ENCODE measurements at places on chromosomes 2 and 18. TPM values are rescaled to one million over a fixed set of nuclear protein-coding genes. Genes with fewer than 3 reads are reported as not detected.
A peak's percentile ranks its signal among the peaks of the same experiment; 100 is the strongest.

Gene FNDC4
- total RNA-seq = 23.3 TPM

Gene PLEKHM3
- 4.9 TPM for total RNA-seq

Gene EPB41L3
- 39.3 TPM for total RNA-seq

Gene HOXD11
- not detected for total RNA-seq

Gene CYP26B1
- 2.4 TPM for total RNA-seq

Gene PRSS56
- not detected for total RNA-seq

Gene RTP5
- 0.43 TPM for total RNA-seq

Gene NAT8
- total RNA-seq = not detected

Gene CHRND
- not detected for total RNA-seq

Gene ANKZF1
- total RNA-seq = 138 TPM

Gene NYAP2
- 0.18 TPM for total RNA-seq

Gene HTR2B
- total RNA-seq = 8.1 TPM

DNA sequence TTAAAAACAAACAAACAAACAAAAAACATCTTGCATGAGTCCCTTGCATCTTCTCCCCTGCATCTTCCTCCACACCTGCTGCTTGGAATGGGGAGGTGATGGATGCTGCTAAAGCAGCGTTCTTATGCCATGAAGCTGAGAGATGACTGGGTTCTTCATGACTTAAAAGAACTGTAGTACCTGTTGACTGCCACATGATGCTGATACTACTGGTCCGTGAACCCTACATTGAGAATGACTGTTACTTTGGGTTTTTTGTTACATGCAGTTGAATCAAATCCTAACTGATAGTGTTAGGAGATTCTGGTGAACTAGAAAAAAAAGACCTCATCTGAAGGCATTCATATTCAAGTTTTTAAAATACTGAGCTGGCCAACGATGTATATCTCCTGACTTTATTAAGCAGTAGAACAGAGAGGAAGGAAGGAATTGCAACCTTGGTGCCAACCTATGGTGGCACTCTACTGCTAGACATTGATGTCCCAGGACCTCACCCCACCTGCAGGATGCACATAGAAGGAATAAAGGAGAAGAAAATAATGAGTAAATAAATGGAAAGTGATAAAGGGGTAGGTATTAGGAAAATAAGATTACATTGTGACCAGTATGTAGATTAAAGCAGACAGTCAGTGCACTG, 63.2 kb upstream of the SPAG16 start:
- H3K27ac ChIP-seq = no peak overlapping the region
- H3K36me3 ChIP-seq = no peaks in the 10 kb centered on the region
- no peak for DNase-seq
- no peak overlapping the region for H3K4me3 ChIP-seq
- no peaks in the 10 kb centered on the region for H3K27me3 ChIP-seq

DNA sequence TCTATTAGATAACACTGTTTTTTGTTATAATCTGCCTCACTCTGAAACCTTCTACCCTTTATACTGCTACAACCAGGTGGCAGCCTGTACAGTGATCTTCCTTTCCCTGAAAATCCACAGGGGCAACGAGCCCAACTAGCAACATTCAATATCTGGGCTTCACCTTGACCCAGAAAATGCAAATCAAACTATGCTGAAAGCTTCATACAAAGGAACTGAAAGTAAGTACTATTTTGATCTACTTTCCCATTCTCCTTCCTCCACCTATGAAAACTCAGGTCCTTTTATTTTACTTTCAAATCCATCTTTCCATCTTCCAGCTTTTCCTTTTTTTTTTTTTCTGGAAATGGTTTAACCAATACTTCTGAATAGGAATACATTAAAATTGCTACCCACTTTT, 175.8 kb upstream of the CCDC150 start:
- no peak overlapping the region for H3K27ac ChIP-seq
- H3K36me3 ChIP-seq = no peaks in the 10 kb centered on the region
- no peaks in the 10 kb centered on the region for H3K4me1 ChIP-seq

DNA sequence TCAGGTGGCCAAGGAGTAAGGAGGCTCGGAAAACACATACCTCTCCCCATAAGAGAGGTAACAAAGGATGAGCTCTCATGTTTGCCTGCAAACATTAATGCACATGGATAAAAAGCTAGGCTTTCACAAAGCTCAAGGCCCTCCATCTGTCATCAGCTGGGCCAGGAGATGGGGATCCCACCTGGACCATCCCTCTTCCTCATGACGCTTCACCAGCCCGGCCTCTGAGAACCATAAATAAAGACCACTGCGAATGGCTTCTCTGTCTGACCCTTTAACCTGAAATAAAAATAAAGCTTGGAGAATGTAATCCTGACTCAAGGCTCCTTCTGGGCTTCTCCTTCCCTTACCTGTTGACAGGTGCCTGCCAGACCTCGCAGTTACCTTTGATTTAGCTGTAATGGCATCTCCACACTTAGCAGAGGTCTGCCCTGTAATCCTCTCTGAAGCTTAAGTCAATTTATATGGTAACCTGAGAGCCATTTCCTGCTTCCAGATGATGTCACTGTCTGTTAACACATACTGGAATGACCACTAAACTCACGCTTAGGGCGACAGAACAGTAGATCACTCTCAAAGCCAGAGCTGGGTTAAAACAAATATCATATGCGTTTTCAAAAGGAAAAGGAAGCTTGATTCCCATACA, 29.3 kb upstream of the FOXI3 start:
- H3K27ac ChIP-seq = no peak overlapping the region
- H3K4me3 ChIP-seq = no peak overlapping the region
- H3K4me1 ChIP-seq = no peaks in the 10 kb centered on the region
- H3K27me3 ChIP-seq = no peaks in the 10 kb centered on the region
- H3K36me3 ChIP-seq = no peaks in the 10 kb centered on the region

GRCh38 chr2:46504685-46505471, 25.5 kb downstream of the TMEM247 start:
- H3K4me3 ChIP-seq = no peak overlapping the region
- H3K36me3 ChIP-seq = no peaks in the 10 kb centered on the region
- DNase-seq = no peak
- H3K4me1 ChIP-seq = peaks cover 6% of the 10 kb centered on the region
- H3K27me3 ChIP-seq = no peaks in the 10 kb centered on the region
- H3K27ac ChIP-seq = no peak overlapping the region

DNA sequence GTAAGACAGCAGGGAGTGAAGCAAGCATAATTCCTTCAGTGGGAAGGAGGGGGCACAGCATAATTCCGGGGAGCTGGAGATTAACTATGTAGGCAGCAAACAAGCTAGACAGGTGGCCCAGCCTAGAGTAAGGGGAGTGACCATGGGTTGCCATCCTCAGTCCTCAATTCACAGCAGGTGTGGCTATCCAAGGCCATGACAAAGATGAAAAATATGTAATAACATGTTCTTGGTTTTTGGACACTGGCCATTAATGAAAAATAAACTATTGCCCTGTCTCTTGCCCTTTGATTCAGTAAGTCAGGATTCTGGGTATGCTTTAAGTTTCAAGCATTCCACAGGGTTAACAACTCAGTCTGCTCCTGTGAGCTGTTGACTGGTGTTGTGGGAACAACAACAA, 65.0 kb downstream of the CYP1B1 start:
- no peaks in the 10 kb centered on the region for H3K36me3 ChIP-seq
- no peaks in the 10 kb centered on the region for H3K4me1 ChIP-seq
- H3K27me3 ChIP-seq = no peaks in the 10 kb centered on the region
- no peak overlapping the region for H3K4me3 ChIP-seq
- no peak for DNase-seq
- no peak overlapping the region for H3K27ac ChIP-seq

DNA sequence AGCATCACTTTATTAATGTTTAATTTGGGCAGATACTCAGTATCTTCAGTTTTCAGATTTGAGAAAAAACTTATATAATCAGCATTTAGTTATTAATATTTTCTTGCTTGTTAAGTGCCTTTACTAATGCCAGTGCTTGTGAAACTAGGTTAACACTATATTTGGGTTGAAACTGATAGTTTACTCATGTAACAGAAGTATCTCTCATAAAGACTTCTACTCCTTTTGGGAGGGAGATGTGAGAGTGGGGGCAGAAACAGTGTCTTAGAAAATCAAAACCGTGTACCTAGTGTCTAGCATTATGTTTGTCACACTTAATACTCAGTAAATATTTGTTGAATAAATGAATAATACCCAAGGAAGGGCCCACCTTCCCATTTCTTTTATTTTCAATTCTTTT, 129.5 kb downstream of the MSTN start:
- no peaks in the 10 kb centered on the region for H3K36me3 ChIP-seq
- no peaks in the 10 kb centered on the region for H3K4me1 ChIP-seq
- DNase-seq = no peak
- H3K27me3 ChIP-seq = no peaks in the 10 kb centered on the region
- no peak overlapping the region for H3K4me3 ChIP-seq

- no peaks in the 10 kb centered on the region for H3K27me3 ChIP-seq
- H3K36me3 ChIP-seq = no peaks in the 10 kb centered on the region
- no peak for DNase-seq
Observed at GRCh38 chr2:26136451-26136850, 36.4 kb upstream of the GAREM2 start.

- H3K27me3 ChIP-seq = no peaks in the 10 kb centered on the region
- H3K4me1 ChIP-seq = no peaks in the 10 kb centered on the region
- H3K27ac ChIP-seq = no peak overlapping the region
- no peak for DNase-seq
- H3K36me3 ChIP-seq = no peaks in the 10 kb centered on the region
Observed at GRCh38 chr2:14831458-14831857, 198.9 kb downstream of the LRATD1 start.

DNA sequence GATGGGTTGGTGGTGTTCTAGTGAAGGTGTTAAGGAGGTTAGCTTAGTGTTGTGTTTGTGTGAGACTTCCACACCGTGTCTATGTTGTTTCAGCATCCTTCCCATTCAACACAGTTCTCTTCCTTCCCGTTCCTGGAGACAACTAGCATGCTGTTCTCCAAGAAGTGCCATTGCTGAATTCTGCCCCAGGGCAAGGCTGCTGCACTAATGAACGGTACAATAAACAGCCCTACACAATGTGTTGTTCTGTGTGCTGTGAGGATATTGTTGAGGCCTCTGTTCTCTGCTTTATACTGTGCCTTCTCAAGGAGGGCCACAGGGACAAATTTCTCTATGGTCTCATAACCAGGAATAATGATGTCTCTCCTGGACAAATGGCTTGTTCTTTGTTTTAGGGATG, 39.8 kb upstream of the ZEB2 start:
- no peak overlapping the region for H3K27ac ChIP-seq
- no peak for DNase-seq
- H3K4me1 ChIP-seq = no peaks in the 10 kb centered on the region
- no peaks in the 10 kb centered on the region for H3K27me3 ChIP-seq
- no peaks in the 10 kb centered on the region for H3K36me3 ChIP-seq

DNA sequence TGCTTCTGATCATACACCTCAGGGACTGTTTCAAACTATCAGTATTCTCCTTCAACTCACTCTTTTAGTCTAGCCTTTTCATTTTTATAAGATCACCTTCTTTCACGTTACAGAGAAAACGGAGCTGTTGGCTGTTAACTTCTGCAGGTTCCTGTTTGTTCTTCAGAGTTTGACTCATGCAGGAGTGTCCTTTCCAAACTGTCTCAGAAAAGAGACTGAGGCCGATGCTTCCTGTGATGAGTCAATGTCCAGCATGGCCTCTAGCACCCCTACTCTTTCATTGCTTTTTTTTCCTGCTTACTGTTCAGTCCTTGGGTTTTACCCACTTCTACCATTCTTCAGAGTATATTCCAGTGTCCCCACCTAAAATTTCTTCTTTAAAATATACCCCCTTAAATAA, 240.8 kb upstream of the RGPD4 start:
- H3K4me3 ChIP-seq = no peak overlapping the region
- no peaks in the 10 kb centered on the region for H3K27me3 ChIP-seq
- no peak for DNase-seq
- no peaks in the 10 kb centered on the region for H3K36me3 ChIP-seq

- H3K4me1 ChIP-seq = no peaks in the 10 kb centered on the region
- no peaks in the 10 kb centered on the region for H3K27me3 ChIP-seq
- H3K36me3 ChIP-seq = no peaks in the 10 kb centered on the region
- H3K4me3 ChIP-seq = no peak overlapping the region
Observed at GRCh38 chr18:33710269-33710668, 132.2 kb downstream of the ASXL3 start.

GRCh38 chr2:197195518-197195917, 115.1 kb downstream of the ANKRD44 start:
- H3K27ac ChIP-seq = no peak overlapping the region
- H3K36me3 ChIP-seq = no peaks in the 10 kb centered on the region
- no peaks in the 10 kb centered on the region for H3K27me3 ChIP-seq
- no peak overlapping the region for H3K4me3 ChIP-seq
- DNase-seq = no peak

GRCh38 chr2:113910110-113910717, 20.3 kb downstream of the ACTR3 start:
- H3K27me3 ChIP-seq = no peaks in the 10 kb centered on the region
- no peaks in the 10 kb centered on the region for H3K36me3 ChIP-seq
- no peak for DNase-seq
- H3K4me1 ChIP-seq = peaks cover 70% of the 10 kb centered on the region
- H3K4me3 ChIP-seq = no peak overlapping the region

DNA sequence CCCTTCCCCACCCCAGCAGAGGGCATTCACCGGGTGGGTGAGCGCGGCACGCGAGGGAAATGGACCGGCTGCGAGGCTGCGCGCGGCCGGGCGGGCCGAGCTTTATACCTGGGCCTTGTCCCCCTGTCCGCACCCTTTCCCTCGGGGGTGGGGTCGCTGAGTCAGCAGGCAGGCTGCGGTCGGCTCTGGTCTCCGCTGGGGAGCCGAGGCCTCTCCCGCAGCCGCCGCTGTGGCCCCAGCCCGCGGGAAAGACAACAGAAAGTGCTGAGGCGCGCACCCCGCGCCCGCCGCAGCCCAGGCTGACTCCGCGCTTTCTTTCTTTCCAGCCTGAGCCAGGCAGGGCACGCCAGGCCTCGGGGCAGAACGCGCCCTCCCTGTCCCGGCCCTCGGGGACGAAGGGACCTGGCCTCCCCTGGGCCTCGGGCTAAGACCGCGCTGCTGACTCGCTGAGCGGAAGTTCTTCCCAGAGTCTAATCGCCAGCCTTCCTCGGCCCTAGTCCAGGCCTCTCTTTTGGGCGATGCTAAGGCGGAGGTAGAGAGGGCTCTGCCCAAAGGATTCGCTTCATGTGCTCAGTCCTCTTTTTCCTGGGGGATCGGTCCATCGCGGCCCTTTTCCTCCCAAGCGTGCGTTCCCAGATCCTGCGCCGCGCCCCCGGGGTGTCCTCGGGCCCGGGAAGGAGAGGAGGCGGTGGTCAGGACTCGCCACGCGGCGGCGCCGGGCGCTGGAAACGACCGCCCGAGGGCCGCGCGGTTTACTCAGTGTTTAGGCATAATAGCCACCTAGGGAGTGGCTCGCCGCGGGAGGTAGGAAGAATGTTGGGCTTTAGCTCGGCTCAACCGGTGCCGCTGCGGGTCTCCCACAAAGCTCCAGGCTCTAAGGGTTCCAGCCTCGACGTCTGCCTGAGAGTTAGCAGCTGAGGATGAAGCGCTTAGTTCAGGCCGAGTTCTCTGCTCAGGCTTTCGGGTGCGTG, at the start of gene CRYBA2:
TSS of gene CRYBA2 (minus strand) at position 78 of the 971 bp plus-strand sequence. CDS start 246 bp downstream, outside the sequence.
- DNase-seq = peak; percentile 71
- peak within 1 kb of the TSS; percentile 42 for H3K4me3 ChIP-seq
- H3K27ac ChIP-seq = no peak within 1 kb of the TSS
- H3K36me3 ChIP-seq = no peaks in the 10 kb centered on the region
- peaks cover 44% of the 10 kb centered on the region for H3K4me1 ChIP-seq

GRCh38 chr2:45649858-45650811, 1.3 kb upstream of the PRKCE start:
- H3K27me3 ChIP-seq = no peaks in the 10 kb centered on the region
- peak overlapping the region; percentile 100 for H3K27ac ChIP-seq
- peaks cover 52% of the 10 kb centered on the region for H3K4me1 ChIP-seq
- peak; percentile 86 for DNase-seq

- H3K27ac ChIP-seq = no peak overlapping the region
- no peaks in the 10 kb centered on the region for H3K4me1 ChIP-seq
- H3K27me3 ChIP-seq = no peaks in the 10 kb centered on the region
- DNase-seq = no peak
- H3K36me3 ChIP-seq = peaks cover 38% of the 10 kb centered on the region
Observed at GRCh38 chr18:35096677-35097011, 55.4 kb downstream of the MAPRE2 start.

Measured in stomach (tissue), 19 donors.